ENCODE measurements at places on chromosomes 3 and 15.

- DNase-seq: no peak
Measured at GRCh38 chr3:53102601-53103147, 27.6 kb downstream of the RFT1 start.

DNA sequence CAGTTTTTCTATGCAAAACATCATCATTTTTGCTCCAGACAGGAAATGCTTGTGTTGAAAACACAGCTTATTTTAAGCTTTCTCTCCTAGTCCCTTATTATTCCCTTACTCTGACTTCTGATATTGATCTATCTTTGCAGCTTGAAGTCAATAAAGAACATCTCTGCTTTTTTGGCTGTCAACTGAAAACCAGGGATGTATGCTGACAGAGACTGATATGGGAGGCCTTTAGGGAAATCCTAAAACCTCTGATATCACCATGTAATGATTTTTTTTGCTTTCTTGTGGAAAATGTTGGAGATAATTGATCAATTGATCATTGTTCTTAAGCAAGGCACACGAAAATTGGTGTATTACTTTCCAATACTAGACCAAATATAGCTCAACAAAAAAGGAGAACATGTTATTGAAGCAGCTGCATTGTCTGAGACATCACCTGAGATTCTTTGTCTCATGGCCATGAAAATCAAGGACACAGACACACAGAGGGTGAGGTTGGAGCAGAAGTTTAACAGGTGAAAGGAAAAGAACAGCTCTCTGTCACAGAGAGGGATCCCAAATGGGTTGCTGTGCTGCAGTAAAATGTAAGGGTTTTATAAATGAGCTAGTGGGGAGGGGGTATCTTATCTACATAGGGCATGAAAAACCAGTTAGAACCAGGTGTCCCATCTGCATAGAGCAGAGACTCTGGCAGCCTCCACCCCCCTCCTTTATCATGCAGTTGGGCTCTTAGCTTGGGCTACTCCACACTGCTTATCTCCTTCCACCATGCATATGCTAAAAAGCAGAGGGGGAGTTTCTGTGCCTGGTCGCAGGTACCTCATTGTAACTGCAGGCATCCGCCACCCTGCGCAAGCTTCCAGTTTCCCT is 17.0 kb upstream of the SENP7 start:
- DNase-seq: no peak

- no peak for DNase-seq
Measured at GRCh38 chr3:185998136-185998535, 60.3 kb upstream of the TRA2B start.

DNA sequence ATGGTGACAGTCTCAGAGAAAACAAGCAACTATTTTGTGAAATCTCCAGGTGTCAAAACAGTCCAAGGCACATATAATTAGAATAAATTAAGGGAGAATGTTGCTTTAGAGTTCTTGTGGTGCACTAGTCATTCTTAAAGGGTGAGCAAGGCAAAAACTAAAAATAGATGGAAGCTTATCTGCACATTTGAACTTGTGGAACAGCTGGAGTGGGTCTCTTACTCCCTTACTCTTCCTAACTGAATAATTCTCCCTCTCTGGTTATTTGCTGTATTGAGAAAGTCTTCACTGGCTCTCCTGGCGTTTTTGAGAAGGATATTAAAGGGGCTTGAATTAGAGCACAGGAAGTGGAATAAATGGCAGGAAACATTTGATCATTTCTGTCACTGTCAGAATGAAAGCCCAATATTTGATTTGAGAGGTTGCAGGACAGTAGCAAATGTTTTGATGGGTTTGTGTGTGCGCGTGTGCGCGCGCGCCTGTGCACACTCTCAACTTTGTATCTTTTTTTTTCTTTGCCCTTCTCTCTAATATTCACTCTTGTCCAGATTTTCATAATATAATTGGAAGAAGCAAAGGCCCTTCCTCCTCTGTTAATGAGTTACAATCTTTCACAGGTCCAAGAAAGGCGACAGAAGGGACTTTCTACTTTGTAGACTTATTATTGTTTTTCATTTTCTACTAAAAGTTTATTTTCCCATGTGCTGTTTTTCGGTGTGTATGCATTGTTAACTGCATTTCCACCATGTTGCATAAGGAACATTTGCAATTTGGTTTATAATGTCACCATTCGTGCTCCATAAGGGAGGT is 40.9 kb downstream of the AKAP13 start:
- DNase-seq: no peak

- DNase-seq: no peak
Measured at GRCh38 chr3:153043729-153044328, 118.2 kb upstream of the RAP2B start.

GRCh38 chr3:175608911-175609310 is 749.8 kb downstream of the NAALADL2 start:
- no peak for DNase-seq

- no peak for DNase-seq
Measured at GRCh38 chr3:43854283-43854682, 163.5 kb downstream of the ABHD5 start.

DNA sequence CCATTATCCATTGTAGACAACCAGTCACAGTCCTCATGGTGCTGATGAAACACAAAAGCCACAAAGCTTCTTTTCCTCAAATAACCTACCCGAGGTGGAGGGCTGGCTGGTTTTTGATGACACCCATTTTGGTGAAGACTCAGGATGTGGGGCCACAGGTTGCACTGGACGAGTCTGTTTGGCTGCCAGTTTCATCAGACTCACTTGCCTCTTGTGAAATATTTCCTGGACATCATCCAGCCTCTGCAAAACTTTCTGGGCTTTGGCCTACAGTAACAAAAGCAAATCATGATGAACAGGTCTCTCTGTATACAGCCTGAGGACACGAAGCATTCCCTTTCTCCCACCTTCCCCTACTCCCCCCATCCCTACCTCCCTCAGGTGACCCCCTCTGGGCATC is 42.2 kb downstream of the B3GNT5 start:
- no peak for DNase-seq

DNA sequence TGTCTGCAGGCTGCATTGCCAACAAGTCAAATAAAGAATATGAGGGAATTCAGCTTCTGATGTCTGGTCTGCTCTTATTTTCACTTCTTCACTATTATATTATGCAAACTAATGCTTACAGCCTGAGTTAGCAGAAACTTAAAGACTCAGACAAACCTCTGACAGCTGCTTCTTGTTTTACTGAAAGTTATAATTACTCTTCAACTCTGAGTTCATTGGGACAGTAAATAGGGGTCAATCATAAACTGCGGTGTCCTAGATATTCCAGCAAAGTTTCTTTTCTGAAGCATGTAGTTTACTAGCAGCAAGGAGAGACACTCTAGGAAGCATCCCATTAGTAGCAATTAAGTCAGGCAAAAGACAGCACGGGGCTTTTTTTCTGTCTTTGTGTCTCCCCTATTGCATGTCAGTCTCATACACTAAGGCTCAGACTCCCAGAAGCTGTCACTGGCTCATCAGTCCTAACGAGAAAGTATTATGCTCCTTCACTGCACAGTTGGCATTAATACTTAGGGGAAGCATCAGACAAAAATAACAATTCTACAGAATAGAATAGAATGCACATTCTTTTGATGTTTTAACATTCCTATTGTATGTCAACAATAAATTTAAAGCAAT is 1060.8 kb downstream of the ROBO1 start:
- DNase-seq: no peak

DNA sequence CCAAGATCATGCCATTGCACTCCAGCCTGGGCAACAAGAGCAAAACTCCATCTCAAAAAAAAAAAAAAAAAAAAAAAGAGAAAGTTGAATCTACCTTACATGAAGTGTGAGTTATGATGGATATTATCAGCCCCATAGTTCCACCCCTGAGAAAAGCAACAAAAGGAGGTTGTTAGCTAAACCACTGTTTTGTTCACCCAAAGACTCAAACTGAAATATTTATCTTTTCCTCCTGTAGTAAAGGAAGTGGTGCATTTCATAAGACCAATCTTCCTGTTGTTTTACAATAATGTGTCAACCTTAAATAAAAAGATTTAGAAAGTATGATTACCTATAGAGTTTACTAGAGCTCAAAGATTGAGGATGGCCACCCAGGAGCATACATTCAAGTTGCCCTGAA is 18.7 kb upstream of the TRMT10C start:
- no peak for DNase-seq

DNA sequence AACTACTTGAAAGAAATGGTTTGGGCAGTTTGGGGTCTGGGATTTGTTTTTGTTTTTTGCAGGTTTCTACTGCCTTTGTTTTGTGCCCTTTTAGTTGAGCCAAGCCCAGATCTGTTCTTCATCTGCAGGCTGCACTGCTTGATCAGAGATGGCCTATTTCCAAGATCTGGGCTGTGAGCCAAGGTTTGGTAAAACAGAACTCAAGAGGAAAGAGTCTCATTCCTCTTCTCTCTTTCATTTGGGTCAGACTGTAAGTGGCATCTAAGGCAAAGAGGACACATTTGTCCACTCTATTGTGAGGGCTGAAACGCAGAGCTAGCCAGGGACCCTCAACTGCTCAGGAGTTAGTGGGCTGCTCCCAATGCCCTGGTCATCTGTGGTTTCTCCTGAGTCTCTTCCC is 104.4 kb upstream of the UBE3A start:
- no peak for DNase-seq

DNA sequence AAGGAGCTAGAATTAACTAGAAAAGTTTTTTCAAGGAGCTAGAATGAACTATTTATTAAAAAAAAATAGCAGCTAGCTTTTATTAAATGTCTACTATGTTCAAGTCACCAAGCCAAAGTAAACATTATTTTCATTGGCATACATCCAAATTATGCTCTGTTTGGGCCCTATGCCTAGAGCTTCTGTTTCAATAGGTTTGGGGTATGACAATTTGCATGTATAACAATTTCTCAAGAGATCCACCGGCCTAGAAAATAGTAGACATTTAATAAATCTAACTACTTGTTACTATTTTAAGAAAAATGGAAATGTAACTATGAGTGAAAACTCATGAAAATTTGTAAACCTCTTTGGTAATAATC is 8.0 kb downstream of the GABRR3 start:
- DNase-seq: no peak

- DNase-seq: no peak
Measured at GRCh38 chr3:101128786-101129185, 135.6 kb upstream of the ABI3BP start.

DNA sequence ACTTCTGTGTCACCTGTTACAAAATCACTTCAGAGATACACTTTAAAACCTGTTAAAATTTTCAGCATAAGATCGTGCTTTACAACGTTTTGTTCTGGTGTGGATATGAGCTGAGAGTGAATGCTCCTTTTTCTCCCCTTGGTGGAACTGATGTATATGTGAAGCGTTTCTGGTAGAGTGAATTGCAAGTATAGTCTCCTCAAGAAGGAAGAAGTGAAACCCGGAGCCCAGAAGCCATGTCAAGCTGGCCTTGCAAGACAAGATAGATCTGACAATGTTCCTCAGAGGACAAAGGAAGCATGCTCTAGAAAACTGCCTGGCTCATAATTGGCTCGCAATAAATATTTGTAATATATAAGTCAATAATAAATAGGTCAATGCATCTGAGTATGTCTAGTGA is 23.6 kb downstream of the SERPINI2 start:
- no peak for DNase-seq

- DNase-seq: no peak
Measured at GRCh38 chr3:114551770-114552526, 258.1 kb downstream of the TIGIT start.

DNA sequence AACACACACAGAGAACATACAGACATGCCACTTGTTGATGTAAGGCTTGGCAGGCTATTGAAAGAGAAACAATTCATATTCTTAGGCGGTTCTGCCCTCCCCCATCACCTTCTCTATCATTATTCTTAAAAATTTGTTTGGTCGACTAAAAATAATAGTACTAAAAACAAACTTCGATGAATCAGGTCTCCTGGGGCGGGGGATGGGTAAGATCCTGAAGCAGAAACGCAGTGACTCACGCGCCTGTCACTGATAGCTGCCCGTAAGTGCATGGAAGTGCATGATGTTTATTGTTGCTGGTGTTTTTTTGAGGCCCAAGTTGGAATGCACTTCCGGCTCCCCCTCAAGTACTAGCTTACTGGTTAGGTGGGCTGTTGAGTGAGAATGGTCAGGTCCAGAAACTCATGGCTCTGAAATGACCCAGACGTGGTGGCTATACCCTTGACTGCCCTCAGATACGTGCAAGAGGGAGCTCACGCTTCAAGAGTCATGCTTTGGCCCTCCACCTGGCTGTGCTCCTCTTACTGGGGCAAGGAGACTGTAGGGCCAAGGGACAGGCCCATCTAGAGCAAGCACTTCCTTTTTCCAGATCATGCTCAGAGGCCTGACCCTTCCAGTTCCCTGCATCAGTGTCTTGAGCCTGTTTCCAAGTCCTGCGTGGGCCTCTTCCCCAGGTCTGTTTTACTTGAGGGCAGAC is 10.9 kb downstream of the SMAD3 start:
- DNase-seq: no peak

- no peak for DNase-seq
Measured at GRCh38 chr15:96261575-96262034, 68.9 kb upstream of the NR2F2 start.

GRCh38 chr3:114338651-114339357 is 45.0 kb downstream of the TIGIT start:
- no peak for DNase-seq

- no peak for DNase-seq
Measured at GRCh38 chr3:62587579-62588031, 214.3 kb upstream of the FEZF2 start.

- DNase-seq: no peak
Measured at GRCh38 chr3:69932501-69932900, 67.0 kb upstream of the SAMMSON start.

All from stimulated activated CD8-positive, alpha-beta memory T cell treated with anti-CD3 and anti-CD28 coated beads, Interleukin-7, amount 100 ng/mL, for 24 hours (primary cell).